ENCODE measurements at places on chromosomes 13 and 19.

- DNase-seq = no peak
Measured at GRCh38 chr13:98349731-98350305, 172.7 kb upstream of the RNF113B start.

DNA sequence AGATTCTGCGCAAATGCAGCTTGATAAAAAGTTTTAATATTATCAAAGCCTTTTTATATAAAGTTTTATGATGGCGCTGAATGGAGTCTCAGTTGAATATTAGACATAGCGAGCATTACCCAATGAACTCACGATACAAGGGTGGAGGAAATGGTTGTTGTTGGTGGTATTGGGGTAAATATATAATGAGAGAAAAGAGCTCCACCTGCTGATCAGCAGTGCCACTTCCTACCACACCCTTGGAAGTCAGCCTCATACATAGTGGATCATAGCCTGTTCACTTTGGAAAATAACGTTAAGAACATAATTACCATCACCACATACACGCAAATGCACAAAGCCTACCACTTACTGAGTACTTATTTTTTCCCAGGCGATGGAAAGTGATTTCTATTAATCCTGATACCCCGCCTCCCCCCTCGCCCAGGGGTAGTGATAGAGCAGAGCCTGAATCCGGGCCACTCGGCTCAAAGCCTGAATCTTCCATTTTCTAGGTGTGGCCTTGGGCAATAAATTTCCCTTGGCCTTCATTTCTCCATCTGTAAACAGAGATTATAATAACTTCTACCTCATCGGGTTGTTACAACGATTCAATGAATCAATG, 358.3 kb downstream of the KLF5 start:
- no peak for DNase-seq

GRCh38 chr19:17754634-17755442, 3.6 kb downstream of the FCHO1 start:
- no peak for DNase-seq

DNA sequence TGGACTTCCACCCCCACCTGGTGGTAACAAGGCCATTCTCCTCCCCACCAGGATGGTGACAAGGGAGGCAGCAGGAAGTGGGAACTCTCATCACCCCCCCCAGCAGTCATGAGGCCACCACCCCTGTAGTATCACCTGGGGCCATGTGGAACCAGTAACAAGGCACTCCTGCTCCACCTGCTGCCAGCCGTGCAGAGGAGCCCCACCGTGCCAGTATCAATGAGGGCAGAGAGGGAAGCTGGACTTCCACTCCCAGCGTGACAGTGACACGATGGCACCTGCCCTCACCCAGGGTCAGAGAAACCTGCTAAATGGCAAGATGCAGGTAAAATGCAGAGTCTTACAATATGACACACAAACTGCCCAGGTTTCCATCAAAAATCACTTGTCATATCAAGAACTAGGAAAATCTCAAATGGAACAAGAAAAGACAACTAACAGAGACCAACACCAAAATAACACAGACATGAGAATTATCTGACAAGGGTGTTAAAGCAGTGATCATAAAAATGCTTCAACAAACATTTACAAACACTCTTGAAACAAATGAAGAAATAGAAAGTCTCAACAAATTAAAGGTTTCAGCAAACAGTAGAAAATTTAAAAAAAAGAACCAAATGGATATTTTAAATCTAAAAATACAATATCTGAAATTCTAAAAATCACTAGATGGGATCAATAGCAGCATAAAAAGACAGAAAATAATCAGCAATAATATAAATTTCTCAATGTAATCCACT, 9.1 kb upstream of the SPACA7 start:
- DNase-seq = no peak

DNA sequence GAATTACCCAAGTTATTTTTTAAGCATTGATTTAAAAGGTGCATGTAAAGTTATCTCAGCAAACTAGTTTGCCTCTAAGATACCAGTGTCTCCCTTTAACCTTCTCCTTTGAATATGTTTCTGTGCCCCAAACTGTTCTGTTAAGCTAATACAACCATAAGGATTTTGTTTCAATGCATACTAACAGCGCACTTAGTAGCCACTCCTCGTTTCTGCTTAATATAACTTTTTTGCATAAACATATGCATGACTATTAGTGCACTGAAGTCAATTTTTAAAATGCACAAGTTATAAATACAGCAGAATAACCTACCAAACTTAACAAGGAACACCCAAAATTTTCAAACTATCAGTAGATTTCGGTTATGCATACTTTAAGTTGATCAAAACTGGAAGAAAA, 79.4 kb downstream of the SERP2 start:
- DNase-seq = no peak

- DNase-seq = peak; percentile 73
Measured at GRCh38 chr13:28584873-28585381, 74.0 kb upstream of the POMP start.

DNA sequence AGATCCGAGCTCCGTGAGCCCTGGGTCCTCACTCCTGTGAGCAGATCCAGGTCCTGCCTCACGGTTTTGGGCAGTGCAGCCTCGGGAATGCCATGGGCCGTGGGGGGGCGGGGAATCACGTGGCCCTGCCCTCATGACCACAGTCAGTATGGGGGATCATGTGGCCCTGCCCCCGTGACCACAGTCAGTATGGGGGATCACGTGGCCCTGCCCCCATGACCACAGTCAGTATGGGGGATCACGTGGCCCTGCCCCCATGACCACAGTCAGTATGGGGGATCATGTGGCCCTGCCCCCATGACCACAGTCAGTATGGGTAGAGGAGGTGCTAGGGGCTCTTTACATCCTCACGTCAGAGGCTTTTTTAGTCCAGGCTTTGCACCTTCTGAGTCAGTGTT, 64.3 kb upstream of the F7 start:
- no peak for DNase-seq

Data from AG08395 (cell line).